Activated T-cell treated with anti-CD3 and anti-CD28 coated beads, Interleukin-2, amount 50 U/mL, for 1 hour (primary cell): ENCODE measurements at places on chromosomes 4 and X.
A peak's percentile ranks its signal among the peaks of the same experiment; 100 is the strongest.

GRCh38 chrX:15747626-15748173 lies 9.6 kb downstream of the CA5B start:
- DNase-seq, result no peak

GRCh38 chrX:118594697-118595420 lies 99.2 kb downstream of the DOCK11 start:
- no peak for DNase-seq

DNA sequence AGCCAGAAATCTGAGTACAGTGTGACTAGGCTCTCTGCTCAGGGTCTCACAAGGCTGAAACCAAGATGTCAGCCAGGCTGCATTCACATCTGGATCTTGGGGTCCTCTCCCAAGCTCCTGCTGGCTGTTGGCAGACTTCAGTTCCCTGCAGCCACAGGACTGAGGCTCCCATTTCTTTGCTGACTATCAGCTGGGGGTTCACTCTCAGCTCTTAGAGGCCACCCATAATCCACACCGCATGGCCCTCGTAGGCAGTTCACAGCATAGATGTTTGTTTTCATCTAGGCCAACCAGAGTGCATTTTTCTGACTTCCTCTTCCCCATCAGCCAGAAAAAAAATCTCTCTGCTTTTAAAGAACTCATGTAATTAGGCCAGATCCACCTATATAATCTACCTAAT lies 8.2 kb upstream of the WDR44 start:
- no peak for DNase-seq

GRCh38 chr4:84378356-84378755 lies 120.7 kb downstream of the NKX6-1 start:
- no peak for DNase-seq

GRCh38 chr4:87087420-87087819 lies 133.0 kb downstream of the KLHL8 start:
- no peak for DNase-seq

DNA sequence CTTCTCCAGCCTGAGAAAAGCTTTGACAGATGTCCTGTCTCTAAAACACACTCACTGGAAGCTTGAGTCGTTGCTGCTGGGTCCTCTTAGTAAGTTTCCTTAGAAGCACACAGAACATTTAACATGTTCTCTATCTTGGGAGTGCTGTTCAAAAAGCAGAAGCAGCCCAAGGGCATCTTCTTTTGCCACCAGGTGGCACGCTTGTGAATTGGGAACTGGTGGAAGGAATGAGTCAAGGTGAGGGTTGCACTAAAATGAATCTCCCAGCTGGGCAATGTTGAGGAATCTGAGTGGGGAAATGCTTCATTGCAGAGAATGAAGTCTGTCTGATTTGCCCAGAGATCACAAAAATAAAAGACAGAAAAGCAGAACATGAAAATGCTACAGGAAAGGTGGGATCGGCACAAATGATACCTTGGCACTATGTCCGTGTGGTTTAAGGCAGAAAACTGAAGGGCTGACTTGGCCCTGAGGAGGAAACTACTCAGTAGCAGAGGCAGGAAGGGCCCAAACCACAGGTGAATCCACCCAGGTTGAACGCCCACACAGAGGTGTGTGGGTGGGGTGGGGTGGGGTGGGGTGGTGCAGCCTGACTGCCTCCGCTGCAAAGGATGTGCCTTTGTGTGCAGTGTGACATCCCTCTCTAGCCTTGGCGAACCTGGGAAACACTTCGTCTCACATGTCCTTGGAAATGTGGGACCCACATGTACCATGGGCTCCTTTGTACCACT lies 26.0 kb downstream of the KIT start:
- peak; percentile 53 for DNase-seq

GRCh38 chrX:105874790-105875189 lies 52.5 kb downstream of the NRK start:
- DNase-seq, result no peak

DNA sequence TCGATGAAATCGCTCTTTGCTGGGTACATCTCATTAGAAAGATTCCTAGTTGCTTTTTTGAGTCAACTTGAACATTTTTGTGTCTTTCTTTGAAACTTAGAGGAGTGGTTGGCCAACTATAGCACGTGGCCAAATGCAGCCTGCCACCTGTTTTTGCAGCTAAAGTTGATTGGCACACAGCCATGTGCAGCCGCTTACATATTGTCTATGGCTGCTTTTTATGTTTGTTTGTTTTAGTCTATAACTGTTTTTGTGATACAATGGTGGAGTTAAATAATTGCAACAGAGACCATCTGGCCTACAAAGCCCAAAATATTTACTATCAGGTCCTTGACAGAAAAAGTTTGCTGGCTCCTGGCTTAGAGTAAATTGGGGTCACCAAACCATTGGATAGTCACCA lies 86.3 kb downstream of the CLCN4 start:
- no peak for DNase-seq
